ENCODE measurements at places on chromosomes 2 and 18. TPM values are rescaled to one million over a fixed set of nuclear protein-coding genes. Genes with fewer than 3 reads are reported as not detected.

DNA sequence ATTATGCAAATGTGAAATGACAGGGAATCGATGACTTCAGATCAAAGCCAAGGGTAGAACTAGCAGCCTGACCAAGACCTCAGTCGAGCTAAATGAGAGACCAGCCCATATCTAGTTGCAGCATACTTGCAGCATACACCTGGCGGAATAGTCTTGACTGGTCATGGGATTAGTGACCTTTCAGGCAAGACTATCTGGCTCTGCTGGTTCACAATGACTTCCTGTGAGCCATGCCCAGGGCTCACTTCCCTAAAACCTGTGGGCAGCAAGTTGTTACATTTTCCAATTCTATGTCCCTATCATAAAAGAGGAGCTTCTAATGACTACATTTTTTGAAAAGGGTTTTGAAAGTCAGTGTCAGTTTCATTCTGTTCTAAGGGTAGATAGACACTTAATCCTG, 1624.9 kb upstream of the CELF4 start:
- no peak for DNase-seq

GRCh38 chr2:136207665-136208064, 89.7 kb upstream of the CXCR4 start:
- DNase-seq: no peak

GRCh38 chr2:122506620-122507019, 751.2 kb downstream of the TSN start:
- DNase-seq: no peak

DNA sequence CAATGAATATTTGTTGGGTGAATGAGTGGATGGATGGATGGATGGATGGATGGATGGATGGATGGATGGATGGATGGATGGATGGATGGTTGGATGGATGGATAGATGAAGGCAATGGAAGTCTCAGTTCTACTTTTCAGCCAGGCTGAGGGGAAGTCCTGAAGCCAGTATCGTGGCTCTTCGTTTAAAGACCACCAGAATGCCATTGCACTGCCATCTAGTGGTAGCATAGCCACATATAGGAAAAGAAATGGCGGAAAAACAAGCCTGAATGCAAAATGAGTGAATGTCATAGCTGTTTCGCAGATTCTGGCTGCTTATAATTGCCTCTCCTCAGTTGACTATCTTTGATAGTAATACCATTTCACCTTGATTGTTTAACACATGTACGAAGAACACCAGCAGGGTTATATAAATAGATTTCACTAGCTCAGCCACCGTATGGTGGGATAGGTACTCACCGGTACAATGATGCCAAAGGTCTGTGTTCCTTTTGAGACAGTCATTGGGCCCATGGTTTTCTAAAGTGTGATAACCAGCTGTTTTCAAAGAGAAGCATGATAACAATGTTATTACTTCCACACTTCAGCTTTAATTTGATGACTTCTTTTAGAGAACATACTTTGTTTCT, 62.3 kb upstream of the GREB1L start:
- DNase-seq: peak; percentile 24

The CTAGE1 gene
- polyA plus RNA-seq: not detected

- DNase-seq: no peak
Observed at GRCh38 chr2:65450393-65450792, 18.0 kb upstream of the SPRED2 start.

The GALNT5 gene
- polyA plus RNA-seq: not detected

GRCh38 chr18:38539856-38540255, 974.3 kb upstream of the CELF4 start:
- DNase-seq: no peak

DNA sequence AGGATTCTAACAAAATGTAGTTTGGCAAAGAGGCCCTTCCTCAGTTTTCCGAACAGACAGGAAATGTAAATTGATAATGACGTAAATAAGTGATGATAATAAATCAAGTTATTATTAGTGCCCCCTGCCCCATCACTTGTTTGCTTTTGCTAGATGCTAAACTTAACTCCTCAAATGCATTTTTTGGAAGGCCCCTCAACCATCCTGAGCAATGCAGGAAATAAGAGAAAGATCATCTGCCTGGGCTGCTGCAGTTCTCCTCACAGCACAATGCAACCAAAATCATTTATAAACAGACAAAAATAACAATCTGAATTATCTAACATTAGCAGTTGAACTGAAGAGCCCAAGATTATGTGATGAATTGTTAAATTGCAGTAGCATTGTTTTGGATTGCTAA, 62.6 kb upstream of the PSMD14 start:
- no peak for DNase-seq

- no peak for DNase-seq
Observed at GRCh38 chr2:237464757-237465391, 22.2 kb upstream of the MLPH start.

DNA sequence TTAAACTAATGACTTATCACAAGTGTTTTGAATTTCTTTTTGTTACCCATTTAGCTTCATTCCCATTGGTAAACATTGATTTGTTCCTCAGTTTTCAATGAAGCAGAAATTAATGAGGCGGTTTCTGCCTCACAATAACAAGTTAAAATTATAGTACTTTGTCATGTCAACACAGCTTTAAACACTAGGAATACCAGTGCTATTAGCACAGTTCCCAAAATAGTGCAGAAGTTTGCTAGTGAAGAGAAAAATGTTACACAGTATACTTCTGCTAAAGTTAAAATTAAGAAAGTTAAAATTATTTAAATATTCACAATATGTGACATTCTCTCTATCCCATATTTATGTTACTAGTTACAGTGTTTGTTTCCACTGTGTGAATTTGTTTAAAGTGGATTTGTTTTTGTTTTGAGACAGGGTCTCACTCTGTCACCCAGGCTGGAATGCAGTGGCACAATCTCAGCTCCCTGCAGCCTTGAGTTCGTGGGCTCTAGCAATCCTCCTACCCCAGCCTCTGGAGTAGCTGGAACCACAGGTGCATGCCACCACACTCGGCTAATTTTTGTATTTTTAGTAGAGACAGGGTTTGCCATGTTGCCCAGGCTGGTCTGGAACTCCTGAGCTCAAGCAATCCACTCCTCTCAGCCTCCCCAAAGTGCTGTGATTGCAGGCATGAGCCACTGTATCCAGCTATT, 3.8 kb upstream of the CHN1 start:
- DNase-seq: no peak

DNA sequence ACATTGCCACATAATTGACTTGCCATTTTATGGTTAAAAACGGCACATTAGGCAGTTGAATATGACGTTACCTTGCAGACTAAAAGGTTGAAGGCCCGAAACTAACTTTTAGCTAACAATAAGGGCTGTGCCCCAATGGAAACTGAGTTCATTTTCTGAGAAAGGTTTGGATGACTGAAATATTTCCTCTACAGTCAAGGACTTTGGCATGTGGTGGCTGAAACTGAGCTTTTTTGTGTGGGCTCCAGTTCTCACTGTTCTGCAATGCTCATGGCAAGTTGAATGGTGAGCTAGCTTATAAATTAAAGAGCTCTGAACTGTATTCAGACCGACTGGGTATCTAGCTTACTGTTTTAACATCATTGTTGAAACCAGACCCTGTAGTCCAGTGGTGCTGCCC, 23.8 kb upstream of the TXNDC2 start:
- no peak for DNase-seq

The OSBPL1A gene
- polyA plus RNA-seq: 2.5 TPM

The FABP1 gene
- polyA plus RNA-seq: not detected

- DNase-seq: no peak
Observed at GRCh38 chr2:113291191-113291590, 12.5 kb upstream of the PAX8 start.

DNA sequence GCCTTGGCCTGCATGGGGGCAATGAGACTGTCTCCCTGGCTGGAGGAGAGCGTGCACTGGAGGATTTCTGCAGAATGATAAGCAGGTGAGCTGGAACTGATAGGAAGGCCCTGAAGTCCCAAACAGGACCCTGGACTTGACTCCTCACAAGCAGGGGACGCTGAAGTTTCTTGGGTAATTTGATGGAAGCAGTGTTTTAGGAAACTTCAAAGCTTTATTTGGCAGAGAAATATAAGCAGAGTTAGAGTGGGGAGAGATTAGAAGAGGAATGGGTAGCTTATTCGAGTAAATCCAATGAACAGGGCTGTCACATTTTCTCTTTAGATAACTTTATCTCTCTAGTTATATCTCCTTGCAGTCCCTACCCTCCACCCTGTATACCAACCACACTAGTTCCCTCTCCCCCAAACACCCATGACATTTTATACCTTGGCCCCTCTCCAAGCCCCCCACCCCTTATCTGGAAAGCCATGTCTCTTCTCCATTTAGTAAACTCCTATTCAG, 73.6 kb upstream of the IGFBP5 start:
- no peak for DNase-seq

The TMEM200C gene
- polyA plus RNA-seq: not detected

- no peak for DNase-seq
Observed at GRCh38 chr2:176455816-176456291, 186.6 kb downstream of the MTX2 start.

- DNase-seq: peak; percentile 40
Observed at GRCh38 chr2:88880441-88880953, 189.0 kb downstream of the RPIA start.
